ENCODE measurements at places on chromosomes 3 and 15. TPM values are rescaled to one million over a fixed set of nuclear protein-coding genes. Genes with fewer than 3 reads are reported as not detected.

CYP1A2 gene
- total RNA-seq, result not detected

- no peak for DNase-seq
Observed at GRCh38 chr15:29792426-29793159, 29.7 kb downstream of the TJP1 start.

DAZL gene
- total RNA-seq, result not detected

GUCA1C gene
- not detected for total RNA-seq

DNA sequence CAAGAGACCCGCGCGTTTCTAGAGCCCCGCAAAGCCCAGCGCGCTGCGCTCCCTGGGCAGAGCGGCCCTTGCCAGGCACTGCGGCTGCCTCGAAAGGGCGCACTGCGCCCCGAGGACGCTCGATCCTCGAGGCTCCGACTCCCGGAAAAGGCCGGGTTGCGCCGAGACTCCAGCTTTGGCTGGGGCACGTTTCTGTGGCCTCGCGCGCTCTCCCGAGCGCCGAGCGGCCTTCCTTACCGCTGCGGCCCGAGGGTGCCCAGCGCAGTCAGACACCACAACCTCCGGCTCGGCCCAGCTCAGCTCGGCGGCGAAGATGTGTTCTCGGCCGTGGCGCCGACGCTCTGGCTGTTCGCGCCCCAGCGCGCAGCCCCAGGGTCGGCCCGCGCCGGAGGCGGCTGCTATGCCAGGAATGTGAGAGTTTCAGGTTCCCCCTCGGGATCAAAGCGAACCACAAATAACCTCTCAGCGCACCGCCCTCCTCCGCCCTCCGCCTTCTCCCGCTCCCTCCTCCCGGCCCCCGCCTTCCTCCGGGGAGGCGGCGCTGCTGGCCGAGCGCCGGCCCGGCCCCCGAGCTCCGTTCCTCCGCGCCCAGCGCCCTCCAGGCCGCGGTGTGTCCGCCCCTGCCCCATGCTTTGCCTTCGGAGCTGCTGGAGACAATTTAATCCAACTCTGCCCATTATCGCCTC is at the start of gene AMOTL2:
Gene AMOTL2, minus strand, starts transcription at position 343 of the 686 bp plus-strand sequence. CDS start 3,014 bp downstream, outside the sequence.
- peak; percentile 83 for DNase-seq

DNA sequence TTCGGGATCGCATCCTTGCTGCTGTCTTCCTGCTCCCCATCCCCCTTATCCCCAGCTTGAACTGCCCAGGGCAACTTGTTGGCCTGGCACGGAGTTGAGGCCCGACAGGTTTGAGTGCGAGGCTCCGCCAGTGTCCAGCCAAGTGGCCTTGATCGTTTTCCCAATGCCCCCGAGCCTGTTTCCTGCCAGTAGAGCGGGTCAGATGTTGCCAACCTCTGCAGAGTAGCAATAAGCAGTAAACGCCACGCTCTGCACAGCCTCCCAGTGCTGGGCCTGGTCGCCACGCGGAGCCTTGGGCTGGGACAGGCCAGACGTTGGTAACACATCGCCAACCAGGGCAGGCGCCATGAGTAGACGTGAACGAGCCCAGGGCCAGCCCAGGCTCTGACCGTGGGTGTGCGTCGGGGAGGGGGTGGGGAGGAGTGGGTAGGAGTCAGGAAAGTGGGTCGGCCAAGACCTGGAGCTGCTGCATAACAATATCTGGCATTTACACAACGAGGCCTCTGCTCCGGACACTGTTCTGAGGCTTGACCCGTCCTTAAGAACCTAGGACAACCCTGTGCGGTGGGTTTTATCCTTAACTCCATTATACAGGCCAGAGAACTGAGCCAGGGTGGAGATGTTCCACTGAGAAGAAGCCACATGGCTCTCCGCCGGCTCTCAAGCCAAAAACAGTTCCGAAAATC is 444 bp upstream of the ABHD14A start:
- DNase-seq, result peak; percentile 46

DNA sequence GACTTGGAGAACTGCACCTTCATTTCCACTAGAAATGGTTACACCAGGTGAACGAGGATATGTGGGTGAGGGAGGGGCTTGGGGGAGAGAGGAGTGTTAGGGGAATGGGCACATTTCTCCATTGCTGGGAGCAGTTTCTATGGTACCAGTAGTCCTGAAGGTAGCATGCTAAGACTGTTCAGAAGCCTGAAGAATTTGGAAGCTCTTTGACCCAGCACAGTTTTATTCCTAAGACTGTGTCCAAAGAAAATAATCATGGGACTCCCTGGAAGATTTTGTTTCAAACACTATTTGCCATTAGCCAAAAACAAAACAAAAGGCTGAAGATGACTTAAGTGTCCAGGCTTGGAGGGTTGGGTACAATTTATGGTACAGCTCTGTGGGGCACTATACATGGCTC is 32.1 kb downstream of the ST6GAL1 start:
- no peak for DNase-seq

Measured in transverse colon (tissue), 4 donors.